NCI-H2107 (cell line): ENCODE measurements at places on chromosomes 7 and 10.

DNA sequence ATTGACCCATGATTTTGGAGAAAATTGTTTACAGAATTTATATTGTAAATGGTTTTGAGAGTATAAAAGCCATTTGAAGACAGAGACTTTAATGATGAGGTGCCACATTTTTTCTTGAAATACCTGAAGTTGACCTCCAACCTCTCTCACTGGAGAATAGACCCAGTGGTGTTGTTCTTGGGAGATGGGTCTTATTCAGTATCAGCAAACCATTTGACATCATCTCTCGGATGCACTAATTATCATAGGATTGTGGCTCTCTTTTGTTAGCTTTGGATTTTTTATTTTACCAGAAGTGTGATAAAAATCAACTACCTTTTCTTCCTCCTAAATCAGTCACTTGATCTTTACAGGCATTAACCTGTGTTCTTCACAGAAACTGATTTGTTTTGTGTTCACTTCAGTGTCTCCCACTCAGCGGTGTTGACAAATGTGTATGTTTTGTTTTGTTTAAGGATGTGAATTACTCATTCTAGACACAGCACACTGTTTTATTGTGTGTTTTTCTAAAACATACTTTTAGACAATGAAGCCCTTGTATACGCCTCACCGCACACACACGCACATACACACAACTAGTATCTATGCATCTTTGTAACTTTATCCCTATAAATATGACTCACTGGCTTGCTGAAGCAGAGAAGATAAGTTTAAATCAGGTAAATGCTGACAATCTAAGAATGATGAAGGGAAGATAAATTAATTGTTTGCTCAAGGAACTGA lies 455.6 kb downstream of the INHBA start:
- DNase-seq, result no peak

GRCh38 chr7:83072576-83073517 lies 89.8 kb downstream of the PCLO start:
- no peak for DNase-seq

DNA sequence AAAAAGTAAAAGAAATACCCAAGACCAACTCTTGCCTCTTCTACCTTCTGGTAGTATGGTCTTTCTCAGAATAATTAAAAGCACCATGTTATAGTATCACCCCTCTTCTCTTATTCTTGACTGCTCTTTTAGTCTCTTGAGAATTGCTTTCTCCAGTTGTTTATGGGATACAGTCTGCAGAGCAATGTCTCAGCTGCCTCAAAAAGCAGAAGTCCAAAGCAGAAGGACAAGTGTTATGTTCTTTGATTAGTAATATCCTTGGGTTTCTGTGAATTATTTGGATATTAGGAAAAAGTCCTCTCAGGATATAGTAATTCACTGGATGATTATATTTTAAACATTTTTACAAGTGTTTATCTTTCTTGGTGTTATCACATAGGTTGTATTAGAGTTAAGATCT lies 7.4 kb downstream of the TAS2R41 start:
- no peak for DNase-seq

- DNase-seq, result no peak
Measured at GRCh38 chr10:78215645-78216044, 182.0 kb downstream of the RPS24 start.

GRCh38 chr7:157628456-157628855 lies 291.7 kb downstream of the DNAJB6 start:
- DNase-seq, result no peak

GRCh38 chr7:103343758-103344452 lies 662 bp downstream of the DNAJC2 start:
- DNase-seq, result no peak

GRCh38 chr10:79289801-79290200 lies 57.5 kb upstream of the PPIF start:
- DNase-seq, result no peak

GRCh38 chr7:74230446-74231231 lies 20.8 kb downstream of the LAT2 start:
- DNase-seq, result no peak

DNA sequence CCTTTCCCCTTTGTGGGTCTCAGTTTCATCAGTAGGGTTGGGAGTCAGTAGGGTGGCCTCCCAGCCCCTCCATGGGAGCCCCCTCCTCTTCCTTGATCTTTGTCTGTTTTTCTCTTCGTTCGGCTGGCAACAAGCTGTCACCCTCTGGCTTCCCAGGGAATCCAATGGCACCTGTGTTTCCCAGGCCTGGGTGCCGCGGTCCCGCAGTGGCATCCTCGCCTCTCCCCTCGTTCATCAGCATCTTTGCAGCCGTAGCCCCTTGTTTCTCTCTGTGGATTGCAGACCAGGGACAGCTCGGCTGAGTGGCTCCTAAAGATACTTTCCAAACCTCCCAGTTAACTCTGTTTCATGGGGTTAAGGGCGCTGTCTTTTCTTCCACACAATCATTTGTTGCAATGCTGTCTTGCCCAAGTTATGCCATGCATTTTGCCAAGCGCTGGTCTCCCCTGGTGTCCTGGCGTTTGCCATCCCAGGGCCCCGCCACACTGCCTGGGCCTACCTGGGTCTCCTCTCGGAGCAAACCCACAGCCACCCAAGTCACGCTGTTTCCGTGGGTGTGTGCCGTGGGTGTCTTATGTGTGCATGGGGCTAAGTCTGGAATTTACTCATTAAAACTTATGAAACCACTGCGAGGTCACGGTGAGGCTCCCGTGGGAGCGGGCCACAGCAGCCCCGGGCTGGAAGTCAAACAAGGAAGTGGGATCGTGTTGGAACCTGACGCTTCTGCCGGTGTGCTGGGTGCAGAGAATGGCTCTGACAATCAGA lies 189.4 kb upstream of the SHH start:
- DNase-seq, result no peak

GRCh38 chr10:88074971-88075370 lies 211.5 kb downstream of the PTEN start:
- DNase-seq, result no peak

GRCh38 chr10:83990126-83990525 lies 149.2 kb upstream of the GHITM start:
- DNase-seq, result no peak

DNA sequence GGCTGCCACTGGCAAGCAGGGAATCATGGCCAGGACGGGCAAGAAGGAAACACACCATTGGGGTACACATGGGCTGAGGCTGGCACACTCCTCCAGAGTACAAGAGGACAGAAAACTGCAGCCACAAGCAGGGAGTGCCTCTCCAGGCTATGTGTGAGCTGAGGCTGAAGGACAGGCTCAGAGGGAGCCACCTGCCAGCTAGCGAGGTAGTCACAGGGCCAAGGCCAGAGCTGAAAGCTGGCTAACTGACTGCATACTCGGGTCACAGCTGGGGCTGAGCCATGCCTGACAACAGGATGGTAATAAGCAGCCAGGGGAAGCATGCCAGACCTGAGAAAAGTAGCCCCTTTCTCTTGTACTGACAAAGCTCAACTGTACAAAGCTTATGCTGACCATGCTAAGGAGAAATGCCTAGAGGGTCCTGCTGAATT lies 52.0 kb downstream of the KIF5B start:
- no peak for DNase-seq

DNA sequence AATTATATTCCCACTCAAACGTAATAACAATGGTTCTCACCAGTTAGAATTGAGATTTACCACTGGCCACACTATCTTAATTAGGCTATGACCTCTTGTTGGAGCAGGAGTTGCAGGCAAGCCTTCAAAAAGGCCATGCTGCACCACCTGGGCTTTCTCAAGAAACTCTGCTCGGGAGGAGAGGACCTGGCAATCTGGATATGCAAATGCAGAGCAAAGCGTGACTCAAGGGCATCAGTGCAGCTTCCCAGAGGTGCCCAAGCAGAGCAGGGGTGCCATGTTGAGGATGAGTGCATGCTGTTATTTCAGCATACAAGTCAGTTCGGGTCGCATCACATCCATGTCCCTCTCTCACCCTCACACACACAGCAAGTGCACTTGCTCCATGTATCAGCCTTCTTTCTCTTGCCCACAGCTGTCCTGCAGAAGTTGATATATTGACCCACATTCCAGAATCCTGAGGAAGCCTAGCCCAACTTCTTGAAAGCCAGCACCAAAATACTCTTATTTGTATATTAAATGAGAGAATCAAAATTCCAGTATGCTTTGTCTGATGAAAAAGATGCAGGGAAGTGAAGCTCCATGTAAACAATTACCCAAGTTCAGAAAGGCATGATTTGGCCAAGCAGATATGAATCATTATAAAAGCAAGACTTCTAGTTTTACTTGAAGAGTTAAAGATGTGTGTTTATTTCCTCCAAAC lies 55.7 kb upstream of the IL6 start:
- DNase-seq, result no peak

DNA sequence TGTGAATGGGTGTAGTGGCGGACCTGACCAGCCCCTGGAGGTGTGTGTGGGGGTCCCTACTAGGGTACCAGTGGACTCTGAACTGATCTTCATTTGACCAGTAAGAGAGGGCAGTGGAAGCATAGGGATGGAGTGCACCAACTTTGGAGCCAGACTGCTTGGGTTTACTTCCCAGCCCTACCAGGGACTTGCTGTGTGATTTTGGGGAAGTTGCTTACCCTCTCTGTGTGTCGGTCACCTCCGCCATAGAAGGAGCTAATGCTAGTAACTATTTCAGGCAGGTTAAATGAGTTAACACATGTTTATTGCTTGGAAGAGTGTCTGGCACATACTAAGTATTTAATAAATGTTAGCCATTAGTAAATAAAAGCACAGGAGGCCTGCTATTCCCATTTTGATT lies 6.6 kb downstream of the ADCYAP1R1 start:
- no peak for DNase-seq

DNA sequence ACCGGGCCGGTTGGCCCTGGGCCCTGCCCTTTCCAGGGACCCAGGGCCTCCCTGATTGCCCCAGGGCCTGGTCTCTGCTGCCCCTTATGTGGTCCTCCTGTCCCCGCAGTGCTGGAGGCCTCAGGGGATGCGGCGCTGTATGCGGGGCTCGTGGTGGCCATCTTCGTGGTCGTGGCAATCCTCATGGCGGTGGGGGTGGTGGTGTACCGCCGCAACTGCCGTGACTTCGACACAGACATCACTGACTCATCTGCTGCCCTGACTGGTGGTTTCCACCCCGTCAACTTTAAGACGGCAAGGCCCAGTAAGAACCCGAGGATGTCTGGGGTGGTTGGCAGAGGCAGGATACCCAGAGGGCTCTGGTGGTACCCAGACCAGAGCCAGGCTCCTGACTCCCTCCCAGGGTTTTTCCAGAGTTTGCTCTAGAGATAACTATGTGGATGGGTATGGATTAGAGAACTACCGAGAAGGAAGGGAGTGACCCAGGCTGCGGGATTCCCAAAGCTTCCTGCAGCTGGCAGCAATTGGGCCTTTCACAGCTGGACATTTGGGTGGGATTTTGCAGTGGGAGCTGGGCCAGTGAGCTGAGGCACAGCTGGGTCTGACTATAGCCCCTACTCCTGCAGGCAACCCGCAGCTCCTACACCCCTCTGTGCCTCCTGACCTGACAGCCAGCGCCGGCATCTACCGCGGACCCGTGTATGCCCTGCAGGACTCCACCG lies 28.1 kb upstream of the SLC29A3 start:
- no peak for DNase-seq

DNA sequence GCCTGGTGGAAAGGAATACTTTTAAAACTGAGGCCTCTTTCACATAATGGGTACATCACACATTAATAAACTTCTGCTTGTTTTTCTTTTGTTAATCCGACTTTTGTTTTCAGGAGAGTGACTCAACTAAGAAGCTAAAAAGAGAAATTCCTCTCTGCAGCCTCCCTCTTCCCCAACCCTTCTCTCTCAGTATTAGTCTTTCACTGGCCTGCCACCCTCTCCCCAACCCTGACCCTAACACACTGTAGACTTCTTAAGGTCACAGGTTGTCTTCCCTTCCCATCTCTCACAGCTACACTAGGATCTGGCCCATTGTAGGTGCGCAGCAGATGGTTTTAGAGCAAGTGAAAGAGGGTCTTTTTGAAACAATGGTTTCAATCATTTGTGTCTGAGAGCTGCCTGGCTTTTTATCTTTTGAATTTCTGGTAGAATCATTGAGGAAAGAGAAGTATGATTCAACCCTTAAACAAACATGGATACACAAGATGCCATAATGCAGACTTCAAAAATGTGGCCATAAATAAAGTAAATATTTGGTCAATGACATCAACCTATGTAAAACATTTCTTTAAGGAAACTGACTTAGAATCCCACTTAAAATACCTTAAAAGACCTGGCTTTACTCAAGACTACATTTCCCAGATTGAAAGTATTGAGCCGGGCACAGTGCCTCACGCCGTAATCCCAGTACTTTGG lies 17.9 kb upstream of the FFAR4 start:
- no peak for DNase-seq

DNA sequence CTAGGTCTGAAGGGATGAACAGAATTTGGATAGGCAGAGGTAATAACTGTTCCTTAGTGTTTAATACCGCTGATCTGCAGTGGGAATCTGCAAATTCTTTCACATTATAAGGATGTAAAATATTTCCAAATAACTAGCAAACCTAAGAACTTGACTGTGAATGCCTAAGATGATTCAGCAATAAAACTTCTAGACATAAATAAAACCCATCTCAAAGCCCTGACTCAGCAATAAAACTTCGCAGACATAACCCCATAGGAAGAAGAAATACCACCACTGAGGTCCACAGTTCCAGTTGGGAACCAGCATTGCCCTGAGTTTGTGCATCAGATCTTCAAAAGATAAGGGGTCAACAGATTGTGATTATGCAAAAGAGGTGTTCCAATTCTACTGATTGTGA lies 354.2 kb downstream of the GFRA1 start:
- no peak for DNase-seq

- no peak for DNase-seq
Measured at GRCh38 chr7:77606562-77606961, 69.5 kb downstream of the PTPN12 start.

GRCh38 chr7:107643938-107644308 lies 16.7 kb upstream of the SLC26A4 start:
- no peak for DNase-seq

- no peak for DNase-seq
Measured at GRCh38 chr7:2950578-2950977, 93.1 kb downstream of the CARD11 start.

- DNase-seq, result no peak
Measured at GRCh38 chr10:78455811-78456210, 422.1 kb downstream of the RPS24 start.

DNA sequence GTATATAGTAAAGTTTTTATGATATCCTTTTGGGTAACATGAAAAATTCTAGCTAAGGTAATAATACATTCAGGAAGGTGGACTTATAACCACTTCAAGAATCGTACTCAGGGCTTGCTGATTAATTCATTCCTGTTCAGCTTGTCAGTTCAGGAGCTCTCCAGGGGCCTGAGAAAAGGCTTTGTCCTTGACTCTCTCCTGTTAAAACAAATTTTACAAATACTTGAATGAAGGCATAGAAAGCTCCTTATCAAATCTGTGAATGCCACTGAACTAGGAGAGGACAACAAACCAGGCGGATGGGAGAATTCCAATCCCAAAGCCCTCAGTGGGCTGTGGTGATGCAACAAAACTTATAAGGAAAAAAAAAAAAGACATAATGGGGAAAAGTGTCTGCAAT lies 354.5 kb upstream of the ZMIZ1 start:
- DNase-seq, result no peak

- DNase-seq, result peak; percentile 68
Measured at GRCh38 chr7:92608380-92609322, 18.5 kb upstream of the FAM133B start.

GRCh38 chr7:71236230-71237105 lies 104.5 kb downstream of the GALNT17 start:
- DNase-seq, result no peak
